ENCODE measurements at places on chromosomes 7 and 10. TPM values are rescaled to one million over a fixed set of nuclear protein-coding genes. Genes with fewer than 3 reads are reported as not detected.

OPN4 gene
- total RNA-seq = not detected

DNA sequence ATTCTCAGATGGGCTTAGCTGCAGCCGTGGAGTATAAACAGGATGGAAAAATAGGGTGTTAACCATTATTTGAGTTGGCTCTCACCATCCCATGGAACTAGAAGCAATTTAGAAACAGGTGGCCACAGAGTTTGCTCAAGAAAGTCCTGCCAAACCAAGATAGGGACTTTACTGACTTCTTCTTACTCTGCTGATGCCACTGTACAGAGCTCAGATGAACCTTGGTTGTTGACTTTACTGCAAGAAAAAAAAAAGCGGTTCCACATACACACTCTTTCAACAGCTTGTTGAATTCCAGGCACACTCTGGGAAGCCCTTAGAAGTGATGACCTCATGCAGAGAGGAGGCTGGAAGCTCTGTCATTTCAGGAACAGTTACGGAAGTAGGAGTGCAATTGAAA is 753.4 kb downstream of the NRG3 start:
- DNase-seq = no peak

- DNase-seq = no peak
These were observed 1.5 kb downstream of the FAM170B start for GRCh38 chr10:49132362-49132737.

DNA sequence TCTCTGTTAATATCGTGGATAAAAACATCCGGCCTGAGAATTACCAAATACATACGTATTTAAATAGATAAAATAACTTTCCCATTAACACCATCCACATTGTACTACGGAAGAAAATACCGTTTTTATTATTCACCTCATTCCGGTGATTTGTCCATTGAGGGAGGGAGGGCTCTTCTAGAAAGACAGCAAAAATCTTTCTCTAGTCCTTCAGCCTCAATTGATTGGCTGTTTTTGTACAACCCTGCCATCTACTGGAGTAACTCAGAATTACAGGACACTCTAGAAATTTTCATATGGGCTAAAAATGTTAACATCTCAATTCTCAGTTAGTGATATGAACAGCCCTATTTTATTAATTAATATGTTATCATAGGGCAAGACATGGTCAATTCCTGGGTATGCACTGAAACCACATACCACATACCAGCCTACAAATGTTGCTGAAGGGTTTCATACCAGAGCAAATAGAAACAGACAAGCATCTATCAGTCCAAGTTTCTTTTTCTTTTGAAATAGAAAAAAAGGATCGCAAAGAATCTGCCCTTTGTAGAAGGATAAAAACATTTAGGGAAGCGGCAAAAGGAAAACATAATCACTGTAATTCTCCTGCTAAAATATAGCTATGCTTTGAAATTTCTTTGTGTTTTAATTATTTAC is 55.8 kb upstream of the CDCA7L start:
- peak; percentile 80 for DNase-seq

- peak; percentile 43 for DNase-seq
These were observed 123.4 kb upstream of the NEBL start for GRCh38 chr10:21020545-21020944.

GRCh38 chr7:133230591-133231194 is 22.2 kb upstream of the EXOC4 start:
- peak; percentile 75 for DNase-seq

DNA sequence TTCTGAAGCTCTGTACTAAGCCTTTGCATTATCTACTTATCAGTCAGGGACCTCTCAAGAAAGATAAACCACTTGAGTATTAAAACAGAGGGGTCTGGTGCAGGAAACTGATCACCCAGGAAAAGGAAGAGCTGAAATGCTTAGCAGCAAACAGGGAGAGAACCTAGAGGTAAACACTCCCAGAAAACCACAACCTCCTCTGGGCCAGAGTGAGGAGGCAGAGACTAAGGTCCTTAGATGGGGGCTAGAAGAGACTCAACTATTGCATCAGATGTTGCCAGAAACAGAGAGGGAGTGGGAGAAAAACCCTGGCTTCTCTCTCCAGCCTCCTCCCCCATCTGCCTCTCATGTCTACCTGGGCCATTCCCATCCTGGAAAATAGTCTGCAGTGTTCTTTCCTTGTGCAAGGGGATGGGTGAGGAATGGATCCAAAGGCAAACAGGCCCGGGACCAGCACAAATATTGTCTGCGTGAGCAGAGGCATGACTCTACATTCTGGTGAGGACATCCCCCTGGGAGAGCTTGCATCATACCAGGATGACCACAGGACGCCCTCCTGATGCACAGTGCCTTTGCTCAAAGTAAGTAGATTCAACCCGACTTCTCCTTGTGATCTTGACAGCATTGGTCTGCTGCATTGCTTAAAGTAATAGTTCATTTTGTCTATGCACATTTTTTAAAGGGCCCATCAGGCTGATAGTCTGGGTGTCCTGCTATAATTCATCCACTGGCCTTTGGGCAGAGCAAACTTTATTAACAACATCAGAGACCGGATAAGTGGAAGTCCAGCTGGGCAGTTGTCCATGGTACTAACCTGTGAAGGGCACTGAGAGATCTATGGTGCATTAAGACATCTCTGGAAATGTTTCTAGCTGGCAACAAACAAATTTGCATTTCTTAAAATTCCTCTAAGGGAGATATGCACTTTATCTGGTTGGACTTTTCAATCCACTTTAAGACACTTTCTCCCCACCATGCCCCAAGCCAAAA is 22.4 kb upstream of the ODAD2 start:
- DNase-seq = no peak

All from PC-3 (cell line).